ENCODE measurements at places on chromosomes 2 and 18.

- no peak for DNase-seq
These were observed 92.3 kb downstream of the TTC27 start for GRCh38 chr2:32719933-32720716.

GRCh38 chr2:241030333-241030680 is 31.9 kb downstream of the SNED1 start:
- DNase-seq = no peak

GRCh38 chr2:226413498-226414130 is 386.0 kb downstream of the IRS1 start:
- DNase-seq = no peak

- DNase-seq = no peak
These were observed 397.7 kb downstream of the TRIB2 start for GRCh38 chr2:13114391-13114790.
